ENCODE measurements at places on chromosomes 1 and 21.

GRCh38 chr1:151344291-151344690 lies 2.8 kb downstream of the RFX5 start:
- DNase-seq = no peak

- DNase-seq = no peak
These were observed 37.5 kb downstream of the DPT start for GRCh38 chr1:168691541-168691940.

- no peak for DNase-seq
These were observed 3.4 kb downstream of the PODN start for GRCh38 chr1:53065391-53065790.

DNA sequence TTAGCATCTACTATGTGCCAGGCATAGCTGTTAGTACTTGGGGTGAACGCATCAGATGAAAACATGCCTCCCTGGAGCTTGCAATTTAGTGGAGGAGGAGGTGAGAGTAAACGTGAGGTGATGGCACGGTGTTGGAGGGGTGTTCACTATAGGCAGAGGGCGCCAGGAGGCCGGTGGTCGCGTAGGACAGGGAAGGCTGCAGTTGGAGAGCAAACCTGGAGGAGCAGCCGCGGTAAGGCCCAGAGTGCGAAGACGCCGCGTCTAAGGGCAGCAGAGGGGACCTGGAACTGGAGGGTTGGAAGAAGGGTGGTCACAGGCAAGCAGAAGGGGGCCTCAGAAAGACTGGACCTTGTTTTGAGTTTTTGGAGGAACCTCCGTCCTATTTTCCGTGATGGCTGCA lies 30.2 kb upstream of the TRIM17 start:
- DNase-seq = no peak

DNA sequence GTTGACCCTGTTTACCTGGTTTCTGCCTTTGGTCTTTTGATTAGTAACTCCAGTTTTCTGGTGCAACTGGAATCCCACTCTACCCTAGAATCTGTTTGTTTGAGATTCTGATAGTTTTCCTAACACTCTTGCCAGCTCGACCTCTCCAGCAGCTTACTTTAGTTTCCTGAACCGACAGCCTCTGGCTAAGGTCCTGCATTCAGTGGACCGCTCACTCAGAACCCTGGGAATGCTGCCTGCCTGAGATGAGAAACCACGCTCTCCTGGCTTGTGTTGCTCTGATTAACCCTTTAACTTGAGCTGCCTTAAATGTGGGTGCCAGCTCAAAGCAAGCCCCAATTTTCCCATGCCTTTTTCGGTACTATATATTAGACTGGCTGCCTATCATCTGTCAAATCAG lies 45.3 kb upstream of the SIPA1L2 start:
- DNase-seq = no peak

- DNase-seq = no peak
These were observed 145.1 kb downstream of the TM2D1 start for GRCh38 chr1:61579802-61580201.

DNA sequence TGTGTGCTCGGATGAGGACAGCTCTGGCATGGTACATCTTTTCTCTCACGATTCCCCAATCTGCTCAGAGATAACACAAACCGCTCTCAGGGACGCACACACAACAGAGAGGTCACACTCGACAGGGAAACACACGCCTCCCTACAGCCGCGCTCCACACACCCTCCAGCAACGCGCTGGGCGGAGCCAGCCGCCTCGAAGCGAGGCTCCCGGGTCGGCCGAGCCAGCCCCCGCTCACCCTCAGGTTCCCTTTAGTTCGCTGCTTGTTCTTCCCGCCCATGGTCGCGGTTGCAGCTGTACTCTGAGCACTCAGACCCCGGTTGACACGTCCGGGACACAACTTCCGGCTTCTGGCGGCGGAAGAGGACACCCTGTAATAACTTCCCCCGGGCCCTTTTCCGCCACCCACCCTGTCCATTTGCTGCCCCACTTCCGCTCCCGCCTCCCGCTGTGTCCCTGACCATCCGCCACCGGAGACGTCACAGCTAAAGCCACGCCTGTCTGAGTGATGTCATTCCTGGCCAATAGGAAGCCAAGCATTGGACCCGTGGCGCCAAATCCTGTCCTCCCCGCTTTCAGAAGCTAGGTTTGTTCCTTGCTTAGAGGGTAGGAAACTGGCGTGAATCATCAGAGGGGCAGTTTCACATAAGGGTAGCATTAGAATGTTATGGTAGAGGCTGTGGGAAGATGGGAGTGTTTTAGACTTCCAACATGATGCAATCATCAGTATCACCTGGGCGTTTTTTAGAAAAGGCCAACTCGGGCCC lies at the start of gene LTN1:
LTN1 (minus strand) TSS at position 352 of the 767 bp plus-strand sequence; CDS start at position 280, 72 bp downstream.
- peak; percentile 95 for DNase-seq

GRCh38 chr1:18820791-18821641 lies 38.4 kb downstream of the TAS1R2 start:
- DNase-seq = peak; percentile 44

GRCh38 chr1:150555971-150556865 lies 7.0 kb downstream of the ADAMTSL4 start:
- no peak for DNase-seq
